GM04504 (cell line): ENCODE measurements at places on chromosomes 1 and 21.
A peak's percentile ranks its signal among the peaks of the same experiment; 100 is the strongest.

- DNase-seq = no peak
Observed at GRCh38 chr1:203353486-203353885, 2.6 kb upstream of the FMOD start.

GRCh38 chr1:226365831-226366231, 42.1 kb downstream of the PARP1 start:
- DNase-seq = no peak

GRCh38 chr1:156860628-156861423, at the start of gene NTRK1:
NTRK1 (plus strand) TSS chr1:156860865; CDS start chr1:156860935, 70 bp downstream.
- DNase-seq = no peak

- peak; percentile 58 for DNase-seq
Observed at GRCh38 chr1:11681071-11681771, at the start of gene MAD2L2. MAD2L2 (minus strand) TSS chr1:11681148; CDS start chr1:11680601, 547 bp downstream.

- DNase-seq = no peak
Observed at GRCh38 chr1:17140279-17140678, 21.0 kb upstream of the PADI2 start.

GRCh38 chr1:107499139-107499744, 358.4 kb downstream of the NTNG1 start:
- no peak for DNase-seq

DNA sequence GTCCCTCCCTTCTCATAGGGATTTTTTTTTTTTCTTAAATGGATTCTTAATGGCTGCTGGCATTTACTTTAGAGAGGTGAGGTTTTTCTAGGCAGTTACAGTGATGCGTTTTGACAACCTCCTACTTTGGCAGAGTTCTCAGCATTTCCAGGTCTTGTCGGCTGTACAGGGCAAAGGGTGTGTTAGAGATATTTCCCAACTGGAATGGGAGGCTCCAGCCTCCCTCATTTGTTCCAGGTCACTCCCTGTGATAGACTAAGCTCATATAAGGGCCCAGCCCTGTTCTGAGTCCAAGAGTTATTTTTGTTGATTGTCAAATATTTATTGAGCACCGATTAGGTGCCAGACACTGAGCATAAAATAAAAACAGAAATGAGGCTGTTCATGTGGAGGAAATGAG, 7.6 kb upstream of the XKR8 start:
- DNase-seq = no peak

- no peak for DNase-seq
Observed at GRCh38 chr1:36366091-36366661, 19.5 kb downstream of the STK40 start.

DNA sequence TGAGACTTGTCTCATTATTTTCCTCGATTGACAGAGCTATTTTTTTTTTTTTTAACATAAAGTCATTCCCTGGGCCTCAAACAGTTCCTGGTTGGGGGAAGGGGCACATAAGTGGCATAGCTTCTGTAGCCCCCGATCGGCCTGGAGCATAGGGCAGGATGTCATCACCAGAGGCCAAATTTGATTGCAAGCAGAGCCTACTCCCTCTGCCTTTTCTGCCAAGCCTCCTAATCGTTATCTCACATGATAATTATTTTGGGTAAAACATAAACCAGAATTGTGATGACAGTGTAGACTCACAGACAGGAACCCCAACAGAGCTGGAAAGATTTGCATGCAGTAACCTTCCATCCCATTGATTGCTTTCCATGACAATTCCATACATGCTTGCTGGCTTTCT, 404.8 kb downstream of the PCP4 start:
- no peak for DNase-seq

DNA sequence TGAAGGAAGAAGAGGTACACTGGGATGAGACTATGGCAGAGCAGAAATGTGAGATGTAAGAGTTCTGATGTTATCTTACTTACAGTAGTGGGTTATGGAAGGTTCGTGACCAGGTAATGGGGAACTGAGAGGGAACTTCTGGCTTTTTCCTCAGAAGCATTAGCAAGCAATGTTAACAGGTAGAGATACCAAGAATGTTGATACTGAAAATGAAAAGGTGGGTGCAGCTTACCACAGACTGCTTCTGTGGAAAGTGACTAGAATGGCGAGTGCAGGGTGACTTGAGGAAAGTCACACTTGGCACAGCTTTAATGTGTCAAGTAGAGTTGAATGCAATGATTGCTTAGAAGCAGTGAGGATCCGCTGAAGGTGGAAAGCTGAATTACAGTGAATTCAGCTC, 70.8 kb downstream of the PLA2G4A start:
- no peak for DNase-seq

- peak; percentile 54 for DNase-seq
Observed at GRCh38 chr21:29195981-29196669, 65.7 kb downstream of the MAP3K7CL start.

DNA sequence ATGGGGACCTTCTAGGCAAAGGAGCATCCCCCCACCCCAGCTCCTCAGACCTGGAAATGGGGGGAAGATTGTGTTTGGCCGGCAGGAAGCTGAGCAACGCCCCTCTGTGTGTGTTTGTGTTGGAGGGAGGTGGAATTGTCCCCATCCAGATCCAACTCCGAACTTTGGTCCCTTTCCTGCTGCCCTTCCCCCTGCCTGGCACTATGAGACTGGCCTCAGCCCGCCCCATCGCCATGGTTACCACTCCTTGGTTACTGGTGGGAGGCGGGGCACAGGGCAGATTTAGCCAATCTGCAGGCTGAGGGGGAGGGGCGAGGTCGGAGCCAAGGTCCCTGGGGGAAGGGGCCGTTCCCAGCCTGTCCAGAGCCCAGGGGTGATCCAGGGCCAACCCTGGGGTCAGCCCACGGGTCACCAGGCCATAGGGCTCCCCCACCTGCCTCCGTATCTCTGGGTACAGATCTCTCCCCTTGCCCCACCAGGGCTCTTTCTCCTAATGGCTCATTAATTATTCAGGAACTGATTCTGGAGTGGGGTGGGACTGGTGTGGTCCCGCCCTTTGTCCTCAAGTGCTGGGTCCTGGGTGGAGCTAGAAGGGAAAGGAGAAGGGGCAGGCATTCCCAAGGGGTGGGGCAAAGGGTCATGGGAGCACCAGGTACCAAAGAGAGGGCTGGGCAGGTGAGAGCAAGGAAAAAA, 15.2 kb downstream of the PTPRF start:
- no peak for DNase-seq

GRCh38 chr1:224183591-224184312, 712 bp downstream of the DEGS1 start:
- peak; percentile 44 for DNase-seq

DNA sequence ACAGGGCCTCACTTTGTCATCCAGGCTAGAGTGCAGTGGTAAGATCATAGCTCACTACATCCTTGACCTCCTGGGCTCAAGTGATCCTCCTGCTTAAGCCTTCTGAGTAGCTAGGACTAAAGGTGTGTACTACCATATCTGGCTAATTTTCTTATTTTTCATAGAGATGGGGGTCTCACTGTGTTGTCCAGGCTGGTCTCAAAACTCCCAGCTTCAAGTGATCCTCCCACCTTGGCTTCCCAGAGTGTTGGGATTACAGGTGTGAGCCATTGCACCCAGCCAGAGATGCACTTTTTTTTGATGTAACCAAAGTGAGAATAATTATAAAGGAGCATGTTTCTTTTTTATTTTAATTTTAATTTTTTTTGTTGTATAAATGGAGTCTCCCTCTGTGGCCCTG, 28.4 kb downstream of the CLIC4 start:
- no peak for DNase-seq

- no peak for DNase-seq
Observed at GRCh38 chr1:38009088-38009840, 3.3 kb upstream of the UTP11 start.
